ENCODE measurements at places on chromosomes 4 and X.

- DNase-seq, result no peak
Measured at GRCh38 chrX:15319075-15319474, 3.6 kb upstream of the ASB11 start.

DNA sequence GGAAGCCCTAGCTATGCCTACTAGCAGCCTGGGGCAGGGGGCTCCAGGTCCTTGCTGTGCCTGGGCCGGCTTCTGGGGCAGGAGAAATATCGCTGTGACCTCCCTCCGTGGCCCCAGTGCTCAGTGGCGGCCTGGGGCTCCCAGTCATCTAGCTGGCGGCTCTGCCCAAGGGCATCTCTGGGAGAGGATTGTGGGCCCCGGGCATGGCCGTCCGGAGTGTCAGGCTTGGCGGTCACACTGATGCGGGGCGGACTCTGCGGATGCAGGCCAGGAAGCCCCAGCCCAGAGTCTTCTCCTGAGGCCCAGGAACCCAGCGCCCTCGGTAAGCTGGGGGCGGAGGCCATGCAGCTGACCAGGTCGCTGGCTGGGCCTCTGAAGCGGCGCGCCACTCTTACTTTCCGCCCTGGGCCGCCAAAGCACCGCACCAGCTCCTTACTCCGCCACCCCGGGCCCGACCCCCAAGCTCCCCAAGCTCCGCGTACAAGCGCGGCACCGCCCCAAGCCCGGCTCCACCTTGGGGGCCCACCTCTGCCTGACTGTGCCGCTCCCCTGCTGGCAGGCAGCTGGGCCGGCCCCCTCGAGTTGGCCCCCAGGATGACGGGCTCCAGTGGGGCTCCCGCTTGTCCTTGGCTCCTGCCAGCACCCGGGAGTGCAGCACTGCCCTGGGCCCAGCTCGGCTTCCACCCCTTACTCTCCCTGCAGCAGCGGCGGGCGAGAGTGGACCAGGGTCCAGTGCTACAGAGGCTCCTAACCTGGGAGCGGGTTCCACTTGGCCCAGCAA, 720.0 kb downstream of the PCDH18 start:
- DNase-seq, result no peak

GRCh38 chr4:85391589-85392410, 83.2 kb upstream of the ARHGAP24 start:
- no peak for DNase-seq

GRCh38 chr4:15084780-15085179, 82.5 kb downstream of the CPEB2 start:
- no peak for DNase-seq

DNA sequence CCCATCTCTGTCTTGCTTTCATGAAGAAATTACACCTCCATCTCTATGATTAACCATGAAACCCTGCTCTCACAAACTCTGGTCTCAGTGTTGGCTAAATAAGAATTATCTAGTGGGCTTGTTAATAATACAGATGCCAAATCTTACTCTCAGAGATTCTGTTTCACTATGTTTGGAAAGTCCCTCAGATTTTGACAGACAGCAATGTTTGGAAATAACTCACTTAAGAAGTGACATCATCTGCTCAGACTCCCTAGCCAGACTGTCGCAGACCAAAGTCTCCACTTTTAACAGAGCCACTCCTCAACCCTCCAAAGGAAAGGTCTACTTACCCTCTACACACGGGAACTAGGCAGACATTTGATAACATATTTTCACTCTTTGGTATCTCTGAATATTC, 328.5 kb upstream of the FGF16 start:
- DNase-seq, result no peak
